ENCODE measurements at places on chromosomes 3 and 15.
A peak's percentile ranks its signal among the peaks of the same experiment; 100 is the strongest.

- DNase-seq, result no peak
Observed at GRCh38 chr3:126067959-126068358, 16.0 kb downstream of the SLC41A3 start.

GRCh38 chr3:184345317-184346144 is 8.1 kb downstream of the FAM131A start:
- peak; percentile 95 for DNase-seq

- no peak for DNase-seq
Observed at GRCh38 chr15:65028338-65028737, 1.1 kb downstream of the MTFMT start.

GRCh38 chr3:129567176-129567705 is 24.3 kb downstream of the H1-8 start:
- DNase-seq, result no peak

All from Ammon's horn (tissue), 1 donor.